ENCODE measurements at places on chromosomes 4 and X. TPM values are rescaled to one million over a fixed set of nuclear protein-coding genes. Genes with fewer than 3 reads are reported as not detected.

DNA sequence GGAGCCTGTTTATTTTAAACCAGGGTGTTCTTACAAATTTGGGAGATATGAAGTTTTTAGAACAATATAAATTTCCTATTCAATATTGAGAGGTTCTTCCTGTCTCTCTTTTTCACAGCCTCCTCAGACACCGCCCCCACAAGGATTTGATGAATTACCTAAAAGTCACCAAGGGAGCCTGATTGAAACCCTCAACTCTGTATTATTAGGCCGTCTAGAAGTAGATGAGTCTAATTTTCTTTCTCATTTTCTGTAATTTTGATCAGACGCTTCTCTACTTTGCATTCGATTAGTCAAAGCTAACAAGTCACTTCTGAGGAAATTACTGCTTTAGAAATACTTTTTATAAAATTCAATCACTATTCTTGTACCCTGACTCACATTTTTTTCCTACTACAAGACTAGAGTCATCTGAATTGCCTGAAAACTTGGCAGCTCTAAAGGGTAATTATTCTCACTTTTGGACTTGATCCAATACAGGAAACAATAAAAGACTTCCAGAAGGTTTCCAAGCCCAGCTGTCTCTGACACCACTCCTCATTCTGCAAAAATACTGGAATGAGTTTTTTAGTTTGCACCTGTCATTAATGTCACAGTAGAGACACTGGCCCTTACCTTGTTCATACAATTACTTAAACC, 111.2 kb downstream of the ELOVL6 start:
- H3K4me1 ChIP-seq: no peaks in the 10 kb centered on the region
- DNase-seq: no peak
- no peak overlapping the region for H3K4me3 ChIP-seq

- DNase-seq: no peak
- no peak overlapping the region for H3K4me3 ChIP-seq
- no peaks in the 10 kb centered on the region for H3K36me3 ChIP-seq
- no peak overlapping the region for H3K27ac ChIP-seq
These were observed 100.2 kb downstream of the MAGEB17 start for GRCh38 chrX:16267431-16267830.

Gene STATH
- not detected for total RNA-seq

DNA sequence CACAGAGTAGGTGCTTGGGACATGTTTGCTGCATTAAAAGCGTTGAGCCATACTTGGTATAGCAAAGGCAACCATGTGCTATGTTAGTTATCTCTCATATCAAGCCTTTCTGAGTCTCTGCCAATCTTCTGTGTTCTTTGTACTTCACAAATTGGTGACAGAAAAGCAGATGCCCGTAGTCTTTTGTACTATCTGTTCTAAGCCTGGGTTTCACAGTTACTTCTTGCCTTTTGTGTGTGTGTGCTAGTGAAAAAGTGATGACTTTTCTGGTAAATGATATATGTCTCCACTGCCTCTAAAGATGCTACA, 16.1 kb upstream of the KLHL2 start:
- no peak overlapping the region for H3K27ac ChIP-seq
- no peaks in the 10 kb centered on the region for H3K36me3 ChIP-seq
- no peak overlapping the region for H3K4me3 ChIP-seq
- no peaks in the 10 kb centered on the region for H3K27me3 ChIP-seq
- H3K4me1 ChIP-seq: no peaks in the 10 kb centered on the region

Gene CFAP99
- not detected for total RNA-seq

GRCh38 chr4:56465599-56466295, 1.7 kb upstream of the SRP72 start:
- H3K4me3 ChIP-seq: peak overlapping the region; percentile 99
- peaks cover 11% of the 10 kb centered on the region for H3K36me3 ChIP-seq
- H3K27me3 ChIP-seq: no peaks in the 10 kb centered on the region
- H3K4me1 ChIP-seq: peaks cover 60% of the 10 kb centered on the region
- no peak overlapping the region for H3K27ac ChIP-seq
- no peak for DNase-seq

- no peak for DNase-seq
- H3K27me3 ChIP-seq: peaks cover 55% of the 10 kb centered on the region
- H3K4me3 ChIP-seq: no peak overlapping the region
- no peaks in the 10 kb centered on the region for H3K36me3 ChIP-seq
These were observed 37.5 kb upstream of the IQSEC2 start for GRCh38 chrX:53318766-53319353.

DNA sequence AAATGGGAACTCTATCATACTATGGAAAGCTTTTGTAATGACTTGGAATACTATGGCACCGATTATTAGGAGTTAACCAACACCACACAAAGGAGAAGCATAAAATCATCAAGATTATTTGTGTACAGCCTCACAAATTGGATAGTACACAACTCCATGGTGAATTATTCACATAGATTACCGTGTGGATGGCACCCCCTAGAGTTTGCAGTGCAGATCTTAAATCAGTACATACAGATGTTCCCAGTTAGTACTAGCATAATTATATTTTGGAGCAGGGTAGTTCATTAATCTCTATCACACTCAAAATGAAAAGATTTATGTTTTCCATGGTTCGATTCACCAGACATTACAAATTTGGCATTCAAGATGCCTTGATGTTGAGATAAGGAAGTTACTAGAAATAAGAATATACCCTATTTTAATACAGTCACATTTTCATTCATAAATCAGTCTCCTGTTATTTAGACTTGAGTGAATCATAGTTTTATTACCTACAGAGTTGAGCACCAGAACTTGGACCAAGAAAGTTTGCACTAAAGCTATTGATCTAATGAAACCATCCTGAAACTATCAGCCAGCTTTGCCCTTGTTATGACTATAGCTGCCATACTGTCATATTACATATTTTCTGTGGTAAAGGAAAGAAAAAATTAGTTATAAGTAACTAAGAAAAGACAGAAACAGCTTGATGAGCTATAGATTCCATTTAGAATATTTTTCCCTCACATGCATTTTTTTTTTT, 531.8 kb downstream of the GLUD2 start:
- H3K27me3 ChIP-seq: no peaks in the 10 kb centered on the region
- no peaks in the 10 kb centered on the region for H3K36me3 ChIP-seq
- no peak overlapping the region for H3K27ac ChIP-seq

GRCh38 chr4:2497931-2498330, 29.0 kb downstream of the RNF4 start:
- H3K36me3 ChIP-seq: peaks cover 57% of the 10 kb centered on the region
- H3K27me3 ChIP-seq: no peaks in the 10 kb centered on the region
- H3K4me3 ChIP-seq: no peak overlapping the region
- DNase-seq: no peak
- peaks cover 51% of the 10 kb centered on the region for H3K4me1 ChIP-seq
- H3K27ac ChIP-seq: peak overlapping the region; percentile 59

DNA sequence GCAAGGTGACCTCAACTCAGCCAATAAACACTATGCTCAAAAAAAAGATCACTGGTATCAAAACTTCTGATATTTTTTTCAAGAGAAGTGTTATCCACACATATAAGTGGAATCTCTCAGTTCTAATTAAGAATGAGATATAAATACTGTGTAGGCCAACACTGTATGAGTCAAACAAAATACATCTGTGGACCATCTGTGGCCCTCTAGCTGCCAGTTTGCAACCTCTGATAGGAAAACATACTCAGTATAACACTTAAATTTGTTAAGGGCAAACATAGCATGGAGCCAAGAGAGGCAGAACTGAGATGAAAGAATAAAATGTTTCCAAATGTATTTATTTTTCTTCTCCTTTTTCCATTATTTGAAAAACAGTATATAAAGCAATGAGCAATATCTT, 377.3 kb downstream of the ARAP2 start:
- H3K27me3 ChIP-seq: no peaks in the 10 kb centered on the region
- no peak overlapping the region for H3K27ac ChIP-seq
- no peaks in the 10 kb centered on the region for H3K4me1 ChIP-seq
- no peak overlapping the region for H3K4me3 ChIP-seq
- no peak for DNase-seq
- H3K36me3 ChIP-seq: no peaks in the 10 kb centered on the region

Gene PCDH19
- total RNA-seq: 0.09 TPM

- H3K4me1 ChIP-seq: no peaks in the 10 kb centered on the region
- no peaks in the 10 kb centered on the region for H3K36me3 ChIP-seq
- H3K4me3 ChIP-seq: no peak overlapping the region
- H3K27me3 ChIP-seq: peaks cover 7% of the 10 kb centered on the region
- H3K27ac ChIP-seq: no peak overlapping the region
These were observed 5.2 kb upstream of the PGRMC1 start for GRCh38 chrX:119230850-119231249.

GRCh38 chr4:7823416-7823824, 116.2 kb downstream of the AFAP1 start:
- H3K27me3 ChIP-seq: no peaks in the 10 kb centered on the region
- no peak overlapping the region for H3K4me3 ChIP-seq
- H3K27ac ChIP-seq: no peak overlapping the region
- no peaks in the 10 kb centered on the region for H3K36me3 ChIP-seq
- H3K4me1 ChIP-seq: peaks cover 14% of the 10 kb centered on the region

Gene ADRA2C
- total RNA-seq: 37.7 TPM

- peaks cover 21% of the 10 kb centered on the region for H3K4me1 ChIP-seq
- no peaks in the 10 kb centered on the region for H3K27me3 ChIP-seq
- DNase-seq: no peak
- H3K36me3 ChIP-seq: no peaks in the 10 kb centered on the region
- no peak overlapping the region for H3K4me3 ChIP-seq
These were observed 9.6 kb upstream of the TMA16 start for GRCh38 chr4:163484906-163485305.

Gene SSX3
- not detected for total RNA-seq

DNA sequence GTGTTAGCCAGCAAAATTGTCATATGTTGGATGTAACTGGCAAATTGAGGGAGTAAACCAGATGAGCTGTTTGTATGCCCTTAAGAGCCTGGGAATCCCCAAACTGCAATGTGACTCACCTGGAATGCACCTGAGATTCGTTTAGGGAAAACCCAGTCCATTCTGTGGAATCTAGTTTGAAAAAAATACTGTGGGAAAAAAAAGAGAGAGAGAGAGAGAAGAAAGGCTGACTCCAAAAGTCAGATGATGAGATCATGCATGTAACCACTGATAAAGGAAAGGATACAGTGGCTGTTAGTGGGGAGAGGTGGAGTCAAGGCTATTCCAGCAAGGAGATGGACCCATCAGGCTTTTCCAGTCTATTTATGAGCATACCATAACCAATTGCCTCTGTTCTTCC, 48.5 kb downstream of the SLC9A7 start:
- no peak overlapping the region for H3K4me3 ChIP-seq
- no peaks in the 10 kb centered on the region for H3K4me1 ChIP-seq
- no peak for DNase-seq

GRCh38 chr4:24932515-24933225, 19.8 kb upstream of the CCDC149 start:
- no peaks in the 10 kb centered on the region for H3K36me3 ChIP-seq
- no peaks in the 10 kb centered on the region for H3K27me3 ChIP-seq
- DNase-seq: no peak
- H3K4me1 ChIP-seq: no peaks in the 10 kb centered on the region
- no peak overlapping the region for H3K27ac ChIP-seq

GRCh38 chr4:128715616-128716015, 93.9 kb upstream of the JADE1 start:
- H3K27ac ChIP-seq: no peak overlapping the region
- H3K4me3 ChIP-seq: no peak overlapping the region
- no peaks in the 10 kb centered on the region for H3K36me3 ChIP-seq
- H3K4me1 ChIP-seq: no peaks in the 10 kb centered on the region
- DNase-seq: no peak

DNA sequence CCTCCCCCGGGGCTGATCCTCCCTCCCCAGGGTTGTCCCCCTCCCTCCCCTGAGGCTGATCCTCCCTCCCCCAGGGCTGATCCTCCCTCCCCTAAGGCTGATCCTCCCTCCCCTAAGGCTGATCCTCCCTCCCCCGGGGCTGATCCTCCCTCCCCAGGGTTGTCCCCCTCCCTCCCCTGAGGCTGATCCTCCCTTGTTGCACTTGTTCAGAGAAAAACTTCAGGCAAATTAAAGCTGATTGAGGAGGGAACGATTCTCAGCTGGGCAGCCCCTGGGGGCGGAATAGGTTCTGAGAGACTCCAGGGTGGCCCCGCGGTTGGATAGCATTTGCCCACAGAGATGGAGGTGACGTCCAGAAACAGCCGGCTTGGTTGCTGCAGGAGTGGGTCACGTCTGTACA, 110.7 kb upstream of the ADRA2C start:
- DNase-seq: no peak
- no peaks in the 10 kb centered on the region for H3K27me3 ChIP-seq
- no peak overlapping the region for H3K4me3 ChIP-seq

Gene NLGN3
- total RNA-seq: 0.66 TPM

- H3K4me1 ChIP-seq: peaks cover 50% of the 10 kb centered on the region
- no peaks in the 10 kb centered on the region for H3K36me3 ChIP-seq
- no peaks in the 10 kb centered on the region for H3K27me3 ChIP-seq
- H3K27ac ChIP-seq: peak overlapping the region; percentile 78
These were observed 30.8 kb upstream of the AFAP1 start for GRCh38 chr4:7970361-7970946.

Gene HHIP
- not detected for total RNA-seq

- H3K27ac ChIP-seq: no peak overlapping the region
- DNase-seq: no peak
- H3K27me3 ChIP-seq: no peaks in the 10 kb centered on the region
- no peak overlapping the region for H3K4me3 ChIP-seq
- no peaks in the 10 kb centered on the region for H3K4me1 ChIP-seq
These were observed 12.7 kb upstream of the SMIM43 start for GRCh38 chr4:121777625-121778024.

DNA sequence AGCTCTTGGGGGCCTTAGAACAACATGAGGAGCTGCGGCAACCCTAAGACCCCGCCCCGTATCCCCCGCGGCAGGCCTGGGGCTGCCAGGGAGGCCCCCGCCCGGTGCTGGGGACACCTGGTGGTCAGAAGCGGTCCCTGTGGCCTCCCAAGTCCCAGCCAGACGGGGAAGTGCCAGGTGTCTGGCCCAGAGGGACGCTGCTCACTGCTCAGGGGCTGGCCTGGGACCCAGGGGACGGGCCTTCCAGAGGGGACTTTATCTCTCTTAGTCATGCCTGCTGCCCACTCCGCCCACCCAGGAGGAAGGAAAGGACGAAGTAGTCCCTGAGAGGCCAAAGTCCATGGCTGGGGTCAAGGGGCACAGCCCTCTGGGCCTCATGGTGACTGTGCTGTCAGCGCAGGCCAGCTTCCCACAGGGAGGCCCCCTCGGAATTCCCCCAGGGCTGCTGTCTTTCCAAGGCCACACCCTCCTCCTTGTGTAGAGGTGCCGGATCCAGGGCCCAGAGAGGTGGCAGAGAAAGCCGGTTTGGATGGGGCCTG, 31.0 kb upstream of the HTRA3 start:
- no peak for DNase-seq
- H3K4me1 ChIP-seq: peaks cover 10% of the 10 kb centered on the region
- H3K27ac ChIP-seq: no peak overlapping the region
- no peak overlapping the region for H3K4me3 ChIP-seq
- peaks cover 92% of the 10 kb centered on the region for H3K36me3 ChIP-seq
- H3K27me3 ChIP-seq: no peaks in the 10 kb centered on the region

Gene NAT8L
- total RNA-seq: 0.52 TPM

- no peak overlapping the region for H3K4me3 ChIP-seq
- no peaks in the 10 kb centered on the region for H3K36me3 ChIP-seq
- no peak overlapping the region for H3K27ac ChIP-seq
- H3K27me3 ChIP-seq: peaks cover 3% of the 10 kb centered on the region
These were observed 44.5 kb downstream of the CYTL1 start for GRCh38 chr4:4974727-4975126.

All from spleen (tissue), 13 donors.